NCI-H460 (cell line): ENCODE measurements at places on chromosomes 5 and 9.

DNA sequence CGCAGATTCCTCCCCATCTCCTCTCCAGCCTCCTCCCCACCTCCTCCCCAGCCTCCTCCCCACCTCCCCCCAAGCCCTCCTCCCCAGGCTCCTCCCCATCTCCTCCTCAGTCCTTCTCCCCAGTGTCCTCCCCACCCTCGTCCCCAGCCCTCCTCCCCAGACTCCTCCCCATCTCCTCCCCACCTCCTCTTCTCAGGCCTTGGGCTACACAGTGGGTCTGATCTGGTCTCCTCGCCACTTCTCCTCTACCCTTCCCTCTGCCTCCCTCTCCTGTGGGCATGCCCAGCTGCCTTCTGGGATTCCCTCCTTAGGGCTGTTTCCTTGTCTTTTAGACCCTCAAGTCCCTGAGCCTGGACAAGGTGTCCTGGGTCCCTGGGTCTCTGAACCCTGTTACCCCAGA lies 28.3 kb downstream of the CXXC5 start:
- no peak for DNase-seq

GRCh38 chr9:69674716-69675438 lies 2.7 kb upstream of the APBA1 start:
- DNase-seq: no peak

GRCh38 chr9:5113523-5113922 lies 71.9 kb downstream of the INSL6 start:
- no peak for DNase-seq

DNA sequence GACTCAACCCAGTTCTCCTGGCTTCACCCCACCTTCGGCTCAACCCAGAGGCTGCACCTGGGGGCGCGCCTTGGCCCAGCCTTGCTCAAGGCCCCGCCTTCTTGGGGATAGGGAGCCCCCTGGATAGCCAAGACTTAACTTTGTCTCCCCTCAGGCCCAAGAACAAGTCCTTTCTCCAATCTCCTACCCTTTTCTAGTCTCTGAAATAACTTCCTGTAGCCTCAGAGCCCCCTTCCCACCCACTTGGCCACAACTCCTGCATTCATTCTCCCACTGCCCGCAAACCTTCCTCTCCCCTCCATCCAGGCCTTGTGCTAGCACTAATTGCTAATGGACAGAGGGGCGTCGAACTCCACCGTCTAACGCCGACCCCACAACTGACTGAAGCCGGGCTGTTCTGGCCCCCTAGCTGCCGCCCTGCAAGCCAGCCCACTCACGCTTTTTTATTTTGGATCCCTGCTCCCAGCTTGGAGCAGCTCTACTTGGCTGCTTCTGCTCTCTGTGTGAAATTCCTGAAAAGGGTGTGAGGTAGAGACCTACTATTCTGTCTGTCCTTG lies 579 bp upstream of the ASTN2 start:
- DNase-seq: no peak

- DNase-seq: no peak
Measured at GRCh38 chr9:123343443-123344191, 12.4 kb upstream of the CRB2 start.

GRCh38 chr5:158068964-158069363 lies 210.0 kb upstream of the CLINT1 start:
- no peak for DNase-seq

GRCh38 chr5:159972538-159973362 lies 36.2 kb upstream of the TTC1 start:
- DNase-seq: no peak

DNA sequence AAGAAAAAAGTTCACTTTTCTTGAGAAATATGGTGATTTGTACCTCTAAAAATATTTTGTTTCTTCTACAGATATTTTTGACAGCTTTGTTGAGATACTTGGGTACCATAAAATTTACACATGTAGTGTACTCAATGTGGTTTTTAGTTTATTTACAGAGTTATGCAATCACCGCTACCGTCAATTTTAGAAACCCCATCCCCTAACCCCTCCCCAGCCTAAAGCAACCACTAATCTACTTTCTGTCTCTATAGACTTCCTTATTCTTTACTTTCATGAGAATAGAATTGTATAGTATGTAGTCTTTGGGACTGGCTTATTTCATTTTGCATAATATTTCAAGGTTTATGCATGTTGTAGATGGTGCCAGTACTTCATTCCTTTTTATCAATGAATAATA lies 45.0 kb upstream of the TDRD7 start:
- DNase-seq: no peak

GRCh38 chr9:1876891-1877496 lies 138.2 kb upstream of the SMARCA2 start:
- no peak for DNase-seq

- no peak for DNase-seq
Measured at GRCh38 chr5:35736280-35736679, 118.6 kb downstream of the SPEF2 start.

GRCh38 chr5:99060306-99061261 lies 131.8 kb upstream of the CHD1 start:
- peak; percentile 72 for DNase-seq

- DNase-seq: no peak
Measured at GRCh38 chr9:105883847-105884246, 189.5 kb downstream of the TMEM38B start.
